NCI-H187 (cell line): ENCODE measurements at places on chromosomes 2 and 18.

GRCh38 chr2:57417007-57417406, 629.6 kb upstream of the VRK2 start:
- DNase-seq = no peak

DNA sequence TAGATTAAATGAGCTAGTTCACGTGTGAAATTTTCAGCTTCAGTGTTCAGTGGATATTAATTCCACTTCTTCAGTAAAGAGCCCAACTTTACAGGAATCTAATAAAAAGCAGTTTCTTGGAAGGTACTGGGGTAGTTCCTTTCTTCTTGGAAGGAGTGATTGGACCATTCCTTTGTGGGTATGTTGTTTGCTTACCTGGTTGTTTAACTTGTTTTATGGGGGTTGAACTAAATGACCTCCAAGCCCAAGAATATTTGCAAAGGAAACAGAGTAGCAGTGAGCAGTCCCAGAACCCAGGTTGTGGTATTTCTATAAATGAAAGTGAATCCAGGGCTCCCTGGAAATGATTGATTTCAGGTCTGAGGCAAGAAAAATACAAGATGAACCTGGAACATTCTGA, 31.4 kb downstream of the KCNJ13 start:
- DNase-seq = no peak

- DNase-seq = no peak
Observed at GRCh38 chr18:52953387-52953786, 613.4 kb downstream of the DCC start.

- DNase-seq = no peak
Observed at GRCh38 chr2:134372611-134373131, 118.8 kb downstream of the MGAT5 start.

DNA sequence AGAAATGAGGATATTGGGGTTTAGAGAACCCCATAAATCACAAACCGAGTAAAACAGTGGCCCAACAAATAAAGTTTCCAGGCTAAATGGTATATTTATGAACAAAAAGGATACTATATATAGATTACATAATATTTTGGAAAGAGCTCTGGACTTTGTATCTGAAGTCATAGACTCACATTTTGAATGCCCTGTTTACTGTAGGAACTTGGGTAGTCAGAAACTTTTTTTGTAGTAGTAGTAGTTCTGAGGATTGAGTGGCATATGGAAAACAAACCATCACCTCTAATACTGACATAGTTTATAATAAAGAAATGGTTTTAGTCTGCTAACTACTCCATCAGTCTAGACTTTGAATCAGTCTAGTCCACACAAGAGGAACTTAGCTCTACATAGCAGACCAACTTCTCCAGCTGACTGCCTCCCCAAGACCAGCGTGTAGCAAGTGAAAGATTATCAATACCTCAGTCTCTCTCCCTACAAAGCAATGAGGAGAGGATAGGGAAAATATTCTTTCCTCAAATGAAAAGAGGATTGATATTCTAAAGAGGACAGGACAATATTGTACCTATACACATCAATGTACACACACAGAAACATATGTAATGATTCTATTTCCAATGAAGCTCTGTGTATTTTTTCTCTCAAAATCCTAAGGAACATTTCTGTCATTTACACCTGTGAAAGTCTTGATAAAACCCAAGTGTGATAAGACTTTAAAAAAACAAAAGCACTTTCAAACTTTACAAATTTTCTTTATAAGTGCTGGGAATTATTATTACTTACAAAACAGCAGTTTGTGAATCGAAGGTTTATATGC, 184.9 kb upstream of the MAP2 start:
- no peak for DNase-seq

DNA sequence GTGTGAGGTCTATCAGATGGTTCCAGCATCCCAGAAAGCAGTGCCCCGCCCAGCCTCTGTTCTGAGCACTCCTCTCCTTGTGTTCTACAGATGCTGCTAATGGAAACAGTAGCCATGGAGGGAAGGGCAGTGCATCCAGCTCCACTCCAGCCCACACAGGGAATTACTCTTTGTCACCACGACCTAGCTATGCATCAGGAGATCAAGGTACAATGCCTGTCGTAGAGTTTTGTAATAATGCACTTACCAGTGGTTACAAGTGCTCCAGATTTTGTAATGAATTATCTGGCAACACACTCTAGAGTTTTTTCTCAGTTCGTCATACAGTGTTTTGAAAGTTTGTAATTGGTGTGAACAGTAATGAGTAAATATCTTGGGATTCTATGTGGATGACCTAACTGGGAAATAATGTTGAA, 161.1 kb downstream of the ESCO1 start:
- no peak for DNase-seq

GRCh38 chr2:129923265-129924091, 56.0 kb upstream of the RAB6C start:
- DNase-seq = peak; percentile 43

DNA sequence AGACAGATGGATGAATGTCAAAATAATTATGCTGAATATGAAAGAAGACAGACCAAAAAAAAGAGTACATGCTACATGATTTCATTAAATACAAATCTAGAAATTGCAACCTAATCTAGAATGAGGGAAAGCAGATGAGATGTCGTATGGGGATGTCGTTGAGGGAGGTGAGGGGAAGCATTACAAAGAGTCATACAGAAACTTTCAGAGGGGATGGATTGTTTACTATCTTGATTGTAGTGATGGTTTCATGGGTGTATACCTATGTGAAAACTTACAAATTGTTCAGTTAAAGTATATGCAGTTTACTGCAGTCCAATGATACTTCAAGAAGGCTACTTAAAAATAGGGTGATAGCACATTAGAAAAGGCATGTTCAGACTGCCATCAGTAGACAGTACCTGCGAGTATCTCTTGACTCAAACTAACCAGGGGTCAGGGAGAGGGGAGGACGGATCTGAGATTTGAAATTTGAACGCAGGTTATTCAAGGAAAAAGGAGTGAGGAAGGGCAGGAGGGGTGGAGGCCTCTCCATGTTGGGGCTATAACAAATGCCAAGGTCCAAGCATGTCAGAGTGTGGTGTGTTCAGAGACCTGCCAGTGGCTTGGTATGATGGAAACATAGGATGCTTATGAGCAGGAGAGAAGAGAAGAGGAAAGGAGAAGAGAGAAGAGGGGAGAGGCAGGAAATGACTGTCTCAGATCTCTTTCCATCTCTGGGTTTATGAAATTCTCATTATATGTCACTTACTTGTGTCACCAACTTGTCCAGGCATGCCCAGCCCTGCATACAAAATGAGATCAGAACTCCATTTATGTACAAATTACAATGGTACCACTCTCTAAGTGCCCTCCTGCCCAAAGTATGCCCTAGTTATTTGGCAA, 257.3 kb upstream of the CXCR4 start:
- no peak for DNase-seq

- peak; percentile 54 for DNase-seq
Observed at GRCh38 chr2:216695401-216695821, at the start of gene IGFBP5. Gene IGFBP5, minus strand, starts transcription at chr2:216695549. Its CDS starts 774 bp downstream, at chr2:216694775.

DNA sequence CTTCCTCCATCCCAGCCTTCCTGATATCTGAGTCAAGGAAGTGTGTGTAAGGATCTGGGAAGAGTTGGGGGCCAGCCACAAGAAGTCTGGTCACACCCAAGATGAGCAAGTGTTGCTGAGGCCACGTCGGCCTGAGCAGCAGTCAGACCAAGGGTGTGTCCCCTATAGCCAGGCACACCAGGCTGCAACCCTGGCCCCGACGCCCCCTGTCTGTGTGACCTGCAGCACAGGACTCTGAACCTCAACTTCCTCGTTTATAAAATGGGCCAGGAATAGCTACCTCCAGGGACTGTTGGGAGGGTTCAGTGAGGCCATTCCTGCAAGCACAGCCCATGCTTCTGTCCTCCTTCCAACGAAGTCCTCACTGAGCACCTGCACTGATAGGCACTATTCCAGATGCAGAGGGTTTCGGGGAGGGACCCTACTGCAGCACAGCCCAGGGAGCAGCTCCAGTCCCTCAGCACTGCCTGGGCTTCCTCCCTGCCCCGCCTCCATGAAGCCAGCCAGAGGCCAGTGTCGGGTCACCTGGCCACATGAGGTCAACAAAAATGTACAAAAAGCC, 13.3 kb downstream of the LIMS2 start:
- no peak for DNase-seq

- no peak for DNase-seq
Observed at GRCh38 chr2:37797081-37797480, 125.6 kb upstream of the CDC42EP3 start.

GRCh38 chr2:176148751-176149421, 2.5 kb upstream of the HOXD4 start:
- DNase-seq = no peak

- DNase-seq = no peak
Observed at GRCh38 chr2:234963773-234964615, 12.2 kb downstream of the SH3BP4 start.

DNA sequence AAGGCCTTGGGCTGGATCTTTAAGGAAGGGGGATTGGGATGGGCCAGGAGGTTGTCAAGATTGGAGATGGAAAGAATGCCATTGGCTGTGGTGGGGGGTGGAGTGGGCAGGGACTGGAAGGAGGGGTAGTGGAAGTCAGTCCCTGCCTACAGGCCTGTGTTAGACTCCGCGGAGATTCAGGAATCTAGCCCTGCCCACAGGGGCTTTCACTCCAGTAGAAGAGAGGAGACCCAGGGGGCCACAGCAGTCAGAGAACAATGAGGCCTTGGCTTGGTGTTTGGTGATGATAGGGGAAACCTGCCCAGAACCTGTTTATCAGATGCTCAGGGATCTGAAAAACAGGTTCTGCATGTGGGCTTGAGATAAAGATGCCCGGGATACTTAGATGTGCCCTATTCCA, 6.1 kb downstream of the STEAP3 start:
- DNase-seq = no peak

DNA sequence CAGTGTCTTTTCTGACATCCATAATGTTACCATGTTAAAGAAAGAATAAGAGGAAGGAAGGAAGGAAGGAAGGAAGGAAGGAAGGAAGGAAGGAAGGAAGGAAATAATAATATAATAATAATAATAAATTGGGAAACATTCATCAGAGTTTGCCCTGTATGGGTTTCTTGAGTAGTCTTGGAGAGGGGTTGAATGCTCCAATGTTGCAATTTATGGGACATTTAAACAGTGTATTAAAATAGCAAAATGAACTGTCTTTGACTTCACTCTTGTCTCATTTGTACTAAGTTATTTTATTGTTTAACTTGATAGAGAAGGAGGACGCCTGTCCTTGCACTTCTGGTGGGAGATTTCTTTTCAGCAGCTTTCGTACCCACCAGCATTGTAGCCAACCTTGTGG, 277.7 kb downstream of the RNF144A start:
- DNase-seq = no peak
